NCI-H2171 (cell line): ENCODE measurements at places on chromosomes 3 and 15.
A peak's percentile ranks its signal among the peaks of the same experiment; 100 is the strongest.

- DNase-seq = peak; percentile 47
Measured at GRCh38 chr3:119891944-119892721, 110.2 kb downstream of the NR1I2 start.

DNA sequence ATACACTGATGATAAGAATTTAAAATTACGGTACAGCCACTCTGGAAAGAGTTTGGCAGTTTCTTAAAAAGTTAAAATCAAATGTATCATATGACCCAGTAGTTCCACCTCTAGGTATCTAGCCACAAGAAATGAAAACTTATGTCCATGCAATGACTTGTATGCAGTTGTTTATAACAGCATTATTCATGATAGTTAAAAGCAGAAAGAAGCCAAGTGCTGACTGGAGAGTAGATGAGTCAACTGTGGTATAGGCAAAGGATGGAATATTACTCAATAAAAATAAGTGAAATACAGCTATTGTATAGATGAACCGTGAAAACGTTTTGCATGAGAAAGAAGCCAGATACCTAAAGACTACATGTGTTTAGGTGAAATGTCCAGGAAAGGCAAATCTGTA, 14.8 kb downstream of the GPR87 start:
- DNase-seq = no peak

DNA sequence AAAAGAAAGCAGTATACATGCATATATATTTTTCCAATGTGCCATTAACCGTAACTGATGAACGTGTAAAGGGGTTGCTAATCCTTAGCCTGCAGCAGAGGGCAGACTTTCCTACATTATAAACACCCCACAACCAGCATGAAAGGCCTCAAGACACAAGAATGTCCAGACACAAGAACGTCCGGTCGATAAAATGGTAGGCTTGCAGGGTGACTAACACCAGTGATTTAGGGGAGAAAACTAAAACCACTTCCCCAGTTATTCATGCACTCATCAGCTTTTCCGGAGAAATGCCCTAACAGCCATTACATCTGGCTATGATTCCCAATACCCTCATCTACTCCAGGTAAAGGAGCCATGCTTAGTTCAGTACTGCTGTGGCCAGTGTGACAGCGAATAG, 57.4 kb downstream of the LRTM1 start:
- no peak for DNase-seq

DNA sequence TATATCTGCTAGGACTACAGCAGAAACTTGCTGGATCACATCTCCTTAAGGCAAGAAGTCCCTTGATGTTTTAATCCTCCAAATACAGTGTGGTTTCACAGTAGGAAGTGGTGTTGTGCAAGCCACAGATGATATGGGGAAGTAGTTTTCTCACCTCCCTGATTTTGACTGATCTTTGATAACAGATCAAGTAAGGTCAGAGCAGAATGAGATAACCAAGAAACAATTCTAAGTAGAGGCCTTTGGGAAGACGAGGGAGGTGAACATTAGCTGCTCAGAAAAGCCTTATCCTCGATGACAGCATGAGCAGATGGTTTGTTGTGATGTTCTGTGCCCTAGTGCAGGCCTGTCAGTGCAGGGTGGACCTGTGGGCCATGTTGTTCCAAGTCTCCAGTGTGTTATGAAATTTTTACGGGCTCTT, 61.3 kb downstream of the RIOX2 start:
- DNase-seq = no peak

GRCh38 chr15:79185199-79185598, 94.6 kb upstream of the RASGRF1 start:
- DNase-seq = no peak

DNA sequence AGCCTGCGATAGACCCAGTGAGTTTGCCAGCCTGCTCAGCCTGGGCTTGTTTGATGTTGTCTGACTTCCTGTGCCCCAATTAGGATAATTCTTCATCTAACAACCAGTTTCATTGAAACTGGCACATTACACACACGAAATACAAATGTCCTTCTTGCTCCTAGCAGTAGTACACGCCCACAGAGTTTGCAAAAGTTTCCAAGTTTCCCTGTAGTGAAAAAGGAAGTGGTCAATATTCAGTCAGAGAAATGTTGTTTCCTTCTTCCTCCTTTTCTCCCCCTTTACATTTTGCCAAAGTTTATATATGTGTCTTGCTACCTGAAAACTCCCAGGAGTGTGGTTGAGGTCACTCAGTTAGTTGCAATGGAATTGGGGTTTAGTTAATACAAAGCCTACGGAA, 58.4 kb upstream of the LRTM1 start:
- no peak for DNase-seq

GRCh38 chr3:35383719-35384555, 255.4 kb upstream of the ARPP21 start:
- DNase-seq = peak; percentile 85

- no peak for DNase-seq
Measured at GRCh38 chr3:126947429-126947828, 35.5 kb upstream of the PLXNA1 start.
